ENCODE measurements at places on chromosomes 11 and 22.
A peak's percentile ranks its signal among the peaks of the same experiment; 100 is the strongest.

- no peak for DNase-seq
These were observed 31.8 kb upstream of the CCDC34 start for GRCh38 chr11:27394781-27395228.

- no peak for DNase-seq
These were observed 230.2 kb upstream of the B3GAT1 start for GRCh38 chr11:134642206-134642605.

GRCh38 chr22:48800036-48800885 lies 1027.4 kb downstream of the BRD1 start:
- no peak for DNase-seq

DNA sequence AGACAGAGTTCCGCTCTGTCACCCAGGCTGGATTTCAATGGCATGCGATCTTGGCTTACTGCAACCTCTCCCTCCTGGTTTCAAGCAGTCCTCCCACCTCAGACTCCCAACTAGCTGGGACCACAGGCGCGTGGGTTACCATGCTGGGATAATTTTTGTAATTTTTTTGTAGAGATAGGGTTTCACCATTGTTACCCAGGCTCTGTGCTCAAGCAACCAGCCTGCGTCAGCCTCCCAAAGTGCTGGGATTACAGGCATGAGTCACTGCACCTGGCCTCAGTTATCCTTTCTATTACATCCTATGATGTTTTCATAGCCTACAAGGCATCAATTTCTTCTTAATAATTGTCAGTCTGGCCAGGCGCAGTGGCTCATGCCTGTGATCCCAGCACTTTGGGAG lies 36.5 kb downstream of the LRRC74B start:
- DNase-seq, result no peak

DNA sequence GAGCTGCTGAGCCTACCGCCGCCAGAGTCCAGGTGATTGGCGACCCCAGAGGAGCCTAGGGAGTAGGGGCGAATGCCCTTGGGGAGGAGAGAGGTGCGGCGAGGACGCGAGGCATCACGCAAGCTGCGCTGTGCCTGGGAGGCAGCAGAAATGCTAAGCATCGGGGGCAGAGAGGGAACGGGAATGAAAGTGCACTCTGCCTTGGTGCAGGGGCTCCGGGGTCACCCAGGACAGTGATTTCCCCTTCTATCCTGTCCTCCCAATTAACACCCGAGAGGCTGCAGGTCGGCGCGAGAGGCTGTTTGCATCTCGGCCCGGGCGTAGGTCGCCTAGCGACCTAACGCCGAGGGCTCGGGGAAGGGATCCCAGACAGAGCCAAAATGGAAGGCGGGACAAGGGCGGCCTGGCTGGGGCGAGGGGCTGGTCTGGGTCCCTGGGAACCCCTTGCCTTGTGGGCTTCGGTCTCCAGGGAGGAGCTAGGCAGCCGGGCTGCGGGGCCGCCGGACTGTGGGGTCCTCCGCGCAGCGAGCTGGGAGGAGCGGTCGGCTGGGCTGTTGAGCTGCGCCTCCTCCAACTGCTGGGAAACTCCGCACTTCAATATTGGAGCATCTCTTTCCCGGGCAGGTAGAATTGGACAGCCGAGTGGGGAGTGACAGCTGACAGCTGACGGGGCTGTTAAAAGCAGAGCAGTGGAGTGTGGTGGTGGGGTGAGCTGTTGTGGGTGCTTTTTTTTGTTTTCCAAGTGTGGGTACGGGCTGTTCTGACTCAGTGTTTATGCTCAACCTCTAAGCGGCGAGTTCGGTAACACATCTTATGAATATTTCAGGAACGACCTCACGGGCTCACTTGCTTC lies 657 bp downstream of the ELMOD1 start:
- DNase-seq, result no peak

- DNase-seq, result no peak
These were observed 17.7 kb upstream of the FEZ1 start for GRCh38 chr11:125513705-125514265.

DNA sequence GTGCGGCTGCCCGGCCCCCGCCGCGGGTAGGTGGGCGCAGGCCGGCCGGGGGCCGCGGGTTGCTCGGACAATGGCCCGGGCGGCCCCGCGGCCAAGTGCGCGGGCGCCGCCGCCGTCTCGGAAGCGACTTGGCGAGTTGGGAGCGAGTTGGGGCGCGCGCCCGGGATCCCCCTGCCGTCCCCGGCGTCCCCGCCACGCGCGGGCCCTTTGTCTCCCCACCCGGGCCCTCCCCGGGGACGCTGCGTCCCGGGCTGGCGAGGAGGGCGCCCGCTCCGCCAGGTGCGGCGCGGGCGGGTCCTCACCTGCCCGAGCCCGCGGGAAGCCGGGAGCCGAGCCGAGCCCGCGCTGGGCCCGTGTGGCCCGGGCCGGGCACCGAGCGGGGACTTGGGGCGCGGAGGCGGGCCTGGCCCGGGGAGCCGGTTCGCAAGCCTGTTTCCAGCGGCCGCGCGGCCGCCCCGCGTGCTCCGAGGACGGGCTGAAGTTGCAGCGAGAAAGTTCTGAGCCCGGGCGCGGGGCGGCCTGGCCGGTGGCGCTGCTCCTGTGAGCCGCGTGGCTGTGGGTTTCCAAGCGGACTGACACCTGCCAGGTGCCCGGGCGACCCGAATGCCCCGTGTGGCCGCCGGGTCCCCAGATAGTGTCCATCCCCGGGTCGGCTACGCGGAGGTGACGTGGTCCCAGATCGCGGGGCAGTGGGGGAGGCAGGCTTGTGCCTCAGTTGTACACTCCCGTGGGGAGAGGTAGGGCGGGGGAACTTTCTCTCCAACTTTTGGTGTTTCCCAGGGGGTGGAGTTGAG lies 586 bp downstream of the LRP5 start:
- DNase-seq, result no peak

GRCh38 chr11:56624661-56625110 lies 10.0 kb upstream of the OR5M1 start:
- DNase-seq, result no peak

GRCh38 chr22:24153353-24153752 lies 27.9 kb upstream of the SUSD2 start:
- no peak for DNase-seq

- DNase-seq, result no peak
These were observed 9.0 kb upstream of the NUCB2 start for GRCh38 chr11:17267576-17267975.

GRCh38 chr11:1041936-1042608 lies 5.6 kb upstream of the MUC6 start:
- no peak for DNase-seq

- DNase-seq, result no peak
These were observed 56.4 kb upstream of the PITPNB start for GRCh38 chr22:27975381-27976013.

GRCh38 chr11:36098853-36099375 lies 155.1 kb downstream of the LDLRAD3 start:
- no peak for DNase-seq

- DNase-seq, result peak; percentile 58
These were observed at the start of gene CYTH4 for GRCh38 chr22:37282385-37282677. CYTH4 (plus strand) TSS chr22:37282508; CDS start chr22:37282570, 62 bp downstream.

- no peak for DNase-seq
These were observed 14.5 kb downstream of the LRRC32 start for GRCh38 chr11:76656050-76656531.

DNA sequence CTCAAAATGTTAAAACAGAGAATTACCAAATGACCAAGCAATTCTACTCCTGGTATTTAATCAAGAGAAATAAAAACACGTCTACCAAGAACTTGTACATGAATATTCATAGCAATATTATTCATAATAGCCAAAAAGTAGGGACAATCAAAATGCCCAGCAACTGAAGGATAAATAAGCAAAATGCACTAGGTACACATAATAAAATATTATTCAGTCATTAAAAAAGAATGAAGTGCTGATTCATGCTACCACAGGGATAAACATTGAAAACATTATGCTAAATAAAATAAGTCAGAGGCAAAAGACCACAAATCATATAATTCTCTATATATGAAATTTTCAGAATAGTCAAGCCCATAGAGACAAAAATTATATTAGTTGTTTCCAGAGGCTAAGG lies 24.8 kb downstream of the ARHGAP32 start:
- no peak for DNase-seq

DNA sequence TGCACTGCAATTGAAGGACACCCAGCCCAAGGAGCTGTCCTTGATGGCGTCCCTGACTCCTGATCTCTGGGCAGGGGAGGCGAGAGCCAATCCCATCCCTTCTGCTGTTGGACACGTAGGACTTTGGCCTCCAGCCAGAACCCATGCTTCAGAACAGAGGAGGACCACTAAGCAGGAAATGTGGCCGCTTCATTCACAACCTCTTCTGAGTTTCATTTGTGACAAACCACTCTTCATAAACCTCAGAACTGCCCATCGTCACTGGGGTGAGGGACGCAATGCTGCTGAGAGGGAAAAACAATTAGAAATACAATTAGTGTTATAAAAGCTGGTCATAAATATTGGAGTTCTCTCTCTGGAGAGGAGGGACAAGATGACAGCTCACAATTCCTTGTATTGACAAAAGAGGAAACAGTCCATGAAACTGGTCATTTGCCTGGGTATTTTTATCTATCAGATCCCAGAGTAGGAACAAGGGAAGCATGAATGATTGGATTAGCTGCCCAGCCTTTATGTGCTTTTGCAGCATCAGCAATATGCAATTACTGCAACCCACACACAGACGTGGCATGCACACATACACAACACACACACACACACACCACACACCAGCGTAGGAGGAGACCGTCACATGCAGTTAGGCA lies 216.5 kb upstream of the CADM1 start:
- no peak for DNase-seq

- DNase-seq, result no peak
These were observed 61.4 kb downstream of the SYT13 start for GRCh38 chr11:45224766-45225165.

GRCh38 chr11:75077316-75077715 lies 19.4 kb downstream of the OR2AT4 start:
- no peak for DNase-seq

- DNase-seq, result no peak
These were observed 630.4 kb downstream of the OPCML start for GRCh38 chr11:132901638-132902471.

GRCh38 chr11:29125606-29126005 lies 891.2 kb downstream of the KCNA4 start:
- DNase-seq, result no peak

GRCh38 chr11:8168485-8169257 lies at the start of gene RIC3:
RIC3 (minus strand) TSS chr11:8169025; CDS start chr11:8168989, 36 bp downstream.
- DNase-seq, result peak; percentile 6

GRCh38 chr11:128587415-128587814 lies at the start of gene ETS1:
ETS1 (minus strand) TSS chr11:128587558; CDS start chr11:128573130, 14,428 bp downstream.
- no peak for DNase-seq
